Stimulated activated CD8-positive, alpha-beta memory T cell treated with anti-CD3 and anti-CD28 coated beads, Interleukin-4, amount 100 ng/mL, for 1 hour (primary cell): ENCODE measurements at places on chromosomes 3 and 15.

GRCh38 chr3:137108699-137109440 is 151.1 kb downstream of the IL20RB start:
- DNase-seq: no peak

DNA sequence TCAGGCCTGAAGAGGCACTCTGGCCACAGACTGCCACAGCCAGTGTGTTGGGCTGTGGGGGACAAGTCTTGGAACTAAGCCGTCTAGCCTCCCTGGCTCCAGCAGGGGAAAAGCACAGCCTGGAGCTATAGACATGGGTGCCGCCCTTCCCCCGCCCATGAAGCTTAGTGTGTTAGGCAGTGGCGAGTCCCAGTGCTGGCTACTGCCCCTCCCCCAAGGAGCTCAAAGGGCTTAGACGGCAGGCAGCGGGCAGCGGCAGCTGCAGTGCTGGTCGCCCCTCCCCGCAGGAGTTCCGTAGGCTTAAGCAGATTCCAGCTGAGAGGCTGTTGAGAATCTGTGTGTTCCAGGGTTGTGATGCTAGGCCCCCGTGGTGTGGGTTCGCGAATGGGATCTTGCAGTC is 135.8 kb upstream of the RORA start:
- no peak for DNase-seq

DNA sequence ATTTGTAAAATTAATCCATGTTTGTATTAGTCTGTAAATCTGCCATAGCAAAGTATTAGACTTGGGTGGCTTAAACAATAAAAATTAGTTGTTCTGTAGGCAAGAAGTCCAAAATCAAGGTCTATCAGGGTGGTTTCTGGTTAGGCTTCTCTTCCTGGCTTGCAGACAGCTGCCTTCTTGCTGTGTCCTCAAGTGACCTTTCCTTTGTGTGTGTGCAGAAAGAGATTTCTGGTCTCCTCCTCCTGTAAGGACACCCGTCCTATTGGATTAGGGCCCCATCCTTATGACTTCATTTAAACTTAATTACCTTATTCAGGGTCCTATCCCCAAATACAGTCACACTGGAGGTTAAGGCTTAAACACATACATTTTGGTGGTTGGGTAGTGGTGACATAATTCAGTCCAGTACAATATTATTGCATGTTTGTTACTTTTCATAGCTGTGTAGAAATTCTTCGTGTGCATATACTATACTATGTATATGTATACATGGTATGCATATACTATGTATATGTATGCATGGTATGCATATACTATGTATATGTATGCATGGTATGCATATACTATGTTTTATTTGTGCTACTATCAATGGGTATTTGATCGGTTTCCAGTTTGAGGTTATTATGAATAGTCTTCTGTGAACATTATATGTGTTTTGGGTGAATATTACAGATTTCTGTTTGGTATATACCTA is 57.9 kb upstream of the RNU6-1 start:
- DNase-seq: no peak

DNA sequence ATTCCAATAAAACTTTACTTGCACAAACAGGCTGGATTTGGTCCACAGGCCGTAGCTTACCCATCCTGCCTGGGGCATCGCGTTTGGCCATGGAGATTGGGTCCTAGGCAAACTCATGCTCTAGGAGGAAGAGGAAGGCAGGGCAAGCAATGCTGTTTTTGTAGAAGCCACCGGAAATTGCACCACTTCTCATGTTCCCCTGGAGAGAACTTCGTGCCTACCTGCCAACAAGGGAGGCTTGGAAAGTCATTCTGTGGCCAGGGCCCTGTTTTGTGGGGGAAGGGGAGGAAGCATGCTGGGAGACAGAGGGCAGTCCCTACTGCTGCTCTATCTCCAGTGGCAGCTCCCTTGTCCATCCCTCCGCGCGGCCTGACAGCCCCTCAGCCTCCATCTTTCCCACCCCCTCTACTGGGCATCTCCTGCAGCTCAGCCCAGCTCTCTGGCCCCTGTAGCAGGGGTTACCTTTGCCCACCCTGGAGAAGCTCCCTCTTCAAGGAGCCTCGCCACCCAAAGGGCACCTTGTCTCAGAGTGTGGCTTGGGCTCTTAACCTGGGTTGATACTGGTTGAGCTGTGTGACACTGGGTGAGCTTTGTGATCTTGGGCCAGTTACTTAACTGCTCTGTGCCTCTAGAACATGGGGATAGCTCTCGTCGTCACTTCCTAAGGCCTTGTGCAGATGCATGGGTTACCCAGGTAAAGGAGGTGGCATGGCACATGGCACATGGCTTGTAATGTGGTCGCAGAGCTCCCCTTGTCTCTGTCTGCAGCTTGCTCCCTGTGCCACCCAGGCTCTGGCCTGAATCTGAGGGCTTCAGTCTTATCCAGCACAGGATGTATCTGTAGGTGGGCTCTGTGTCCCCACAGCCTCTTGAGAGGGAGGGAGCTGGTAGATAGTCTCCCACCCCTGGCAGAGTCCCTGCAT is 6.1 kb downstream of the ABTB1 start:
- DNase-seq: no peak

GRCh38 chr3:117084739-117085270 is 375.2 kb downstream of the TUSC7 start:
- DNase-seq: no peak

- DNase-seq: no peak
Observed at GRCh38 chr3:119336823-119337222, 42.6 kb downstream of the ARHGAP31 start.

DNA sequence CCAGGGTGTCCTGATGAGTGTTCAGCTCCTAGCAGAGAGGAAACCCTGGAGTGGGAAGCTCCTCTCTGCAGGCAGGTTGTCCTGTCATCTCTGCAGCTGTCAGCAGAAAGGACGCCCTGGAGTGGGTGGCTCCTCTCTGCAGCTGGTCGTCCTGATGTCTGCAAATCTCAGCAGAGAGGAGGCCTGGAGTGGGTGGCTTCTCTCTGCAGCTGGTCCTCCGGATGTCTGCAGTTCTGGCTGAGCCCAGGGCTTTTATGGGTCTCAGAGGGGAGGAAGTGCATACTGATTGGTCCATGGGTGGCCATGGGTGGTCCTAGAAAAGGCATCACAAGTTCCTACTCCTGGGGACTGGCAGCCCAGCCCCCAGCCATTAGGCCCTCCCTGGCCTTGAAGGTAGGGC is 102.6 kb upstream of the BNIP2 start:
- DNase-seq: no peak

- no peak for DNase-seq
Observed at GRCh38 chr3:159266779-159267178, 464.9 kb downstream of the MFSD1 start.

- no peak for DNase-seq
Observed at GRCh38 chr3:115165701-115166100, 18.6 kb upstream of the ZBTB20 start.

GRCh38 chr3:111727843-111728565 is 131.1 kb upstream of the PHLDB2 start:
- no peak for DNase-seq

GRCh38 chr3:197196192-197196591 is 102.2 kb downstream of the DLG1 start:
- no peak for DNase-seq

DNA sequence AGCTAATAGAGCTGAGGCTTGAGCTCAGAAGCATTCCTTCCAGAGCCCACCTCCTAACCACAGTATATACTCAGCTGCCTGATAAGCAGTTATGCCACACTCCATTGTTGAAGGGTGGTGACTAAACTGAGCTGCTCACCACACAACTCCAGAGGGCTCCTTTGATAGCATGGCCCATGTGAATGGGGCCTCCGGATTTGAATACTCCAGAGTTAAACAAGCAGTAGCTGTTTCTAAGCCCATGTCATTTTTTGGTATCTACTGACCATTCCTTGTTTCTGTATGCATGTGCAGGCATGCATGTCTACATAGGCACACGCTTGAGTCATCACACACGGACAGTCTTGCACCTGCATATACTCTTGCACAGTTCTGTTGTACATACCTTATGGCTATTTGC is 28.9 kb downstream of the IGSF10 start:
- DNase-seq: no peak

DNA sequence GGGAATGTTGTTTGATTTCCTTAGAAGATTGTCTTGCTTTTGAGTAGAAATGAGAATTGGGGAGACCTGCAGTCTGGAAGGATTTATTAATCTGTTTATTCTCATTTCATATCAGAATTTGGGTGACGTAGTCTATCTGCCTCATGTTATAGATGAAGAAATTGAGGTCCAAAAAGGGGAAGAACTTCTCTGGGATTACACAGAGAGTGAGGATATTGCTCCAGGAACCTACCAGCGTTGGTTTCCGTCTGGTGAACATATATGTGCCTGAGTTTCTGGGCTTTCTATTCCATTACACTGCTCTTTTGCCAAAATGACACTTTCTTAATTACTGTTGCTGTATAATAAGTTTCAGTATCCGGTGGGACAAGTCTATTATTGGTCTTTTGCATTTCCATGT is 51.8 kb downstream of the CTDSPL start:
- no peak for DNase-seq

DNA sequence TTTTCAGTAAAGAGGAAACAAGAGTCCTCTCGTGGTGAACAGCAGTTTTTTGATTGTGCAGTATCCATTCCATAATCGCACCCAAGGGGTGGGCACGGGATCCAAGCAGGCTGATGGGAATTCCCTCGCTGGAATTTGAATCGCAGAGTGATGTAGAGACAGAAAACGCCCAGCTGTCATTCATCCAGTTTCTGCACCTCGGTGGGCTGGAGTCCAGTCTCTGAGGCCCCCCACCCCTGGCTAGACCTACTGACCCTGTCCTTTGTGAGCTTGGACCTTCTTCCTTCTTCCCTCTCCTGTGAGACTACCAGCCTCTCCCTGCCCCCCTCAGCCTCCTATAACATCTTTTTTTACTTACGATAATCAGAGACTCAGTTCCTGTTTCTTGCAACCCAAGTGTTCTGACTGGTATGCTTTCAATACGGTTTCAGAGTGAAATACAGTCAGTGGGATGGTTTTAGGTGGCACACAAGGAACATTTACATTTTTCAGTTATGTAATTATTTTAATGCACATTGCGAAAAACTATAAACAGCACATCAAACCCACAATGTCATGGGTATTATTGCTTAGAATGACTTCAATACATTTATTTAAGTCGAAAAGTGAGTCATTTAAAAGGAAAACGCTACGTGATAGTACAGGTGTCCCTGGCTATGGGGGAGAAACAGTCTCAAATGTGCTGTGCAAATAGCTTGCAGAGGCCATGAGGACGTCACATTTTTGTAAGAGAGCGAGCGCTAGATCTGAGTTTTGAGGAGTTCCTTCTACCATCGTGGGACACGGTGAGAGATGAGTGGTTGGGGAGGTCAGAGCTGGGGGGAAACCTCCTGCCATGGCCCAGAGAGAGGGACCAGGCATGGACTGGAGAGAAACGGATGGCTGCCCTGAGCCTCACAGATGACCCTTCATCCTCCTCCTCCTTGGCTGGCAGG is 37.5 kb upstream of the CHST2 start:
- no peak for DNase-seq

DNA sequence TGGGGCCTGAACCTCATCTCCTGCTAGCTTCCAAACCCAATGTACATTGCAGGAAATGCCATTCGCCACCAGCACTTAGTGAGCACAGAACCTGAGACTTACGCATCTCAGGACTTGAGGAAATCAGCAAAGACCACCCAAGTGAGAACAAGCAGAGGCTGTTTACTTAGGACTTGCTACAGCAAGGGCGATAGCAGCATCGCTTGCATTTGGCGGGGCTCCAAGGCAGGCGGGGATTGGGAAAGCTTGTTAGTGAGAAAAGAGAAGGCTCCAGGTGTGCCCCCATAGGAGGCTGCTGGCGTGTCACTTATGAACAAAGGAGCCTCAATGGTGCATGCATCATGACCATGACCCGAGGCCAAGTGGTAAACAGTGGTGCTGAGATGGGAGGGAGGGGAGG is 19.7 kb downstream of the SLC6A20 start:
- no peak for DNase-seq

DNA sequence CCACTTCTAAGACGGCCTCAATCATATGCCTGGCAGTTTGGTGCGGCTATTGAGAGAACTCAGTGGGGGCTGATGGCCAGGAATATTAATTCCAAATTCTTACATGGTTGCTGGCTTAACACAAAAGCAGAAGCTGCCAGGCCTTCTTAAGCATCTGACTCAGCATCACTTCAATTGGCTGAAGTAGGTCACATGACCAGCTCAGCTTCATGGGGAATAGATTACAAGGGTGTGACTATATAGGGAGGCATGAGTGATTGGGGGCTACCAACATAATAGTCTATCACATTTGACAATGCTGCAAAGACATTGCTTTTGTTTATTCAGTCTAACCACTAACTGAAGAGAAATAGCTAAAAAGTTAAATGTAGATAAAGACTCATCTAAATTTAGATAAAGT is 101.6 kb upstream of the ANKRD28 start:
- DNase-seq: no peak

DNA sequence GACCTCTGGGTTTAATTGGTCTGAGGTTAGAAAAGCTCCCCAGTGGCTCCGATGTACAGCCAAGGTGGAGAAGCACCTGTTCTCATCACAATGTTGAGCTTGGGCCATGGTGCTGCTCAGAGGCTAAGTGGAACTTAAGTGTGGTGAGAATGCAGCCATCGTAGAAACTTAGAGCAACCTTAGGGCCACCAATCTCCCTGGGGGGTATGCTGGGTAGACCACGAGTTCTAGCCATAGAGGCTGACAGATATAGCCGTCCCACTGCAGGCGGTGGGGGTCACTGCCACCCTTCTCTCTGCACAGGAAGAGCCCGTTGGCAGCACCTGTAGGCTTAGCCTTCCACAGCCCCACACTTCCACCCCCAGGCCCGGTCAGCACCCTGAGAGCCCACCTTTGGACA is 38.0 kb downstream of the MGLL start:
- DNase-seq: no peak

DNA sequence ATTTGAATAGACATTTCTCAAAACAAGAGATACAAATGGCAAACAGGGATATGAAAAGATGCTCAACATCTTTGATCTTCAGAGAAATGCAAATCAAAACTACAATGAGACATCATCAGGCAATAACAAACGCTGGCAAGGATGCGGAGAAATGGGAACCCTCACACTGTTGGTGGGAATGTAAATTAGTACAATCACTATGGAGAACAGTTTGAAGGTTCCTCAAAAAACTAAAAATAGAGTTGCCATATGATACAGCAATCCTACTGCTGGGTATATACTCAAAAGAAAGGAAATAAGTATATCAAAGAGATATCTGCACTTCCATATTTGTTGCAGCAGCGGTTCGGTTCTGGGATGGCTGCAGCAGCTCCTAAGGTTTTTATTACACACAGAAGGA is 16.8 kb upstream of the LARS2 start:
- DNase-seq: no peak
